Stimulated activated CD4-positive, alpha-beta T cell treated with anti-CD3 and anti-CD28 coated beads, Interleukin-12 subunit alpha, Interleukin-12 subunit beta, amount 100 ng/mL, for 48 hours (primary cell): ENCODE measurements at places on chromosomes 5 and 9.

DNA sequence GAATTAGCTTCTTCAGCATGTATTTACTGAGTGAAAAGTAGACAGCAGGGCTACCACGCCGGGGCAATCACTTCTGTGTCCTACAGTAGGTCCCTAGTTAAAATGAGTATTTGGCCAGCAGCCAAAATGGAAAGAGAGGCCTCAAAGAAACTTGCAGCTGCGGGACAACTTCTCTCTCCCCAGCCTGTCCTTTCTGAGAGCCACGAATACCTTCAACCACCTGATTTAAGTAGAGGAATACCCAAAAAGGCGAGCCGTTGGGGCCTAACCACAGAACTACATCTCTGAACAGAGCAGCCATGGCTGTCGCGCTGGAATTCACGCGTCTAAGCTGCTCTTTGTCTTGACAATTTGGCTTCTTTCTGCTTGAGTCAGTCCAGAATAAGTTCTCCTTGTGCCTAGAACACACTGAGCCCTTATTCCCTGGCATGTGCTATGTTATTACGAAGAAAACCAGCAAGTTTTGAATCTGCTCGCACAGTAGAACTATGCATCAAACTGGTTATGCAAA lies 43.8 kb upstream of the GOLPH3 start:
- DNase-seq, result no peak

DNA sequence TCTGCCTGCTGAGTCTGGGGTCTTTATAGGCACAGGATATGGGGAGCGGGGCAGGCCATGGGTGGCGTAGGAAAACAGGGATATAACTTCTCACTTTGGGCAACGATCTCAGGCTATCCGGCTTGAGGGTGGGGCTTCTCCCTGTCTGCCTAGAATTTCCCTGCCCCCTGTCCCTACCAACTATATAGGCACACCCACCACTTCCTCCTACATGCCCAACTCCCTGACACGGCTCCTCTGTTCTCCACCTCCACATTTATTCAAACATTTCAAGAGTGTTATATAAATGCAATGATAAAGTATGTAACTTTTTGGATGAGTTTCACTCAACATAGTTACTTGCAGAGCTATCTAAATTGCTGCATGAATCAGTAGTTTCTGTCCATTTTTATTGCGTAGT lies 363.2 kb upstream of the RORB start:
- DNase-seq, result no peak

GRCh38 chr5:57174128-57174889 lies 450 bp downstream of the GPBP1 start:
- no peak for DNase-seq

DNA sequence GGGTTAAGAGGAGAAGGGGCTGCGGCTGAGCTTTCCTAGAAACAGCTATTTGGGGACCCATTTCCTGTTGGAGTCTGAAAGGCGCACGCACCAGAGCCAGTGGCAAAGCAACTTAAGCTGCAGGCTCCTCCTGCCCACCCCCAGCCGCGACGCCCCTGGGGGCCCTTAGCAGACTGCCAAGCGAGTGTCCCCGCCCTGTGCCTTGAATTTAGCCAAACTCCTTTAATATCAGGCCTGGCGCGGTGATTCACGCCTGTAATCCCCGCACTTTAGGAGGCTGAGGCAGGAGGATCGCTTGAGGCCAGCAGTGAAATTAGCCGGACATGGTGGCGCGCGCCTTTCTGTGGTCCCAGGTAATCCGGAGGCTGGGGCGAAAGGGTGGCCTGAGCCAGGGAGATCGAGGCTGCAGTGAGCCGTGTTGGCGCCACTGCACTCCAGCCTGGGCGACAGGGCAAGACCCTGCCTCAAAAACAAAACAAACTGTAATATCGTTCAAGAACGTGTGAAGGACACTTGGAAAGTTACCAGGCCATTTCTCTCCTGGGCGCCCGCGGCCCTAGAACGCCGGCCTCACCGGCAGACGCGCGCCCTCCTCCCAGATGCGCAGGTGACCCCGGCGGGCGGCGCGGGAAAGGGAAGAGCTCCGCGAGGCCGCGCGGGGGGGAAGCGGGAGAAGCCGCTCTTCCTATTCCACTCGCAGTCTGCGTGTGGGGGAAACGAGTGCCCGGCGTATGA lies 1.0 kb upstream of the F2R start:
- DNase-seq, result no peak

DNA sequence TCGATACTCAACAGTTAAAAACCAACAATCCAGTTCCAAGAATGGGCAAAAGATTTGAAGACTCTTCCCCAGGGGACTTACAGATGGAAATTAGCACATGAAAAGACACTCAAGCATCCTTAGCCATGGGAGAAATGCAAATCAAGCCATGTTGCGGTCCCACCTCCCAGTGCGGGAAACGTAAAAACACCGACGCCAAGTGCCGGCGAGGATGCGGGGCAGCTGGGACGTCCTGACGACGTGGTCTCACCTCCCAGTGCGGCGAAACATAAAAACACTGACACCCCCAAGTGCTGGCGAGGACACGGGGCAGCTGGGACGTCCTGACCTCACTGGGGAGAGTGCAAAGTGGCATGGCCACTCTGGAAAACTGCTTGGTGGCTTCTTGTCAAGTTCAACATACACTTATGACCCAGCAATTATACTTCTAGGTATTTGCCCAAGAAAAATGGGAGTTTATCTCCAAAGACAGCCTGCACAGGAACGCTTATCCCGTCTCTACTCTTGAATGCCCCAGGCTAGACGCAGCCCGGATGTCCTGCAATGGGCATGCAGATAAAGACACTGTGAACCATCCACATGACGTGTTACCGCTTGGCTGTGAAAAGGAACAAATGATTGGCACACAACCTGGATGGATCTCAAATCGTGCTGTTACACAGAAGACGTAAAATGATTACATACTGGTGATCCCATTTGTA lies 60.1 kb upstream of the UBAC1 start:
- no peak for DNase-seq

- DNase-seq, result no peak
Observed at GRCh38 chr9:35510754-35511428, 21.0 kb downstream of the RUSC2 start.

GRCh38 chr9:7691909-7692308 lies 107.7 kb downstream of the DMAC1 start:
- no peak for DNase-seq

GRCh38 chr5:31993165-31993961 lies 180.8 kb downstream of the GOLPH3 start:
- no peak for DNase-seq

GRCh38 chr5:131794586-131794985 lies 2.2 kb downstream of the FNIP1 start:
- DNase-seq, result no peak

DNA sequence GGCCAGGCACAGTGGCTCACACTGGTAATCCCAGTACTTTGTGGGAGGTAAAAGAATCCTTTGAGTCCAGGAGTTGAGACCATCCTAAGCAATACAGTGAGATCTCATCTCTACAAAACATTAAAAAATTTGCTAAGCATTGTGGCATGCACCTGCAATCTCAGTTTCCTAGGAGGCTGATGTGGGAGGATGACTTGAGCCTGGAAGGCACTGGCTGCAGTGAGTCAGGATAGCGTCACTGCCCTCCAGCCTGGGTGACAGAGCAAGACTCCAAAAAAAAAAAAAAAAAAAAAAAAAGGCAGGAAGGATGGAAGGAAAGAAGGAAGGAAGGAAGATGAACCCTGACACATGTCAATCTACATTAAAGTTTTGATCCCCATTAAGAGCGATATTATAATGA lies 1452.2 kb upstream of the ACO1 start:
- no peak for DNase-seq

DNA sequence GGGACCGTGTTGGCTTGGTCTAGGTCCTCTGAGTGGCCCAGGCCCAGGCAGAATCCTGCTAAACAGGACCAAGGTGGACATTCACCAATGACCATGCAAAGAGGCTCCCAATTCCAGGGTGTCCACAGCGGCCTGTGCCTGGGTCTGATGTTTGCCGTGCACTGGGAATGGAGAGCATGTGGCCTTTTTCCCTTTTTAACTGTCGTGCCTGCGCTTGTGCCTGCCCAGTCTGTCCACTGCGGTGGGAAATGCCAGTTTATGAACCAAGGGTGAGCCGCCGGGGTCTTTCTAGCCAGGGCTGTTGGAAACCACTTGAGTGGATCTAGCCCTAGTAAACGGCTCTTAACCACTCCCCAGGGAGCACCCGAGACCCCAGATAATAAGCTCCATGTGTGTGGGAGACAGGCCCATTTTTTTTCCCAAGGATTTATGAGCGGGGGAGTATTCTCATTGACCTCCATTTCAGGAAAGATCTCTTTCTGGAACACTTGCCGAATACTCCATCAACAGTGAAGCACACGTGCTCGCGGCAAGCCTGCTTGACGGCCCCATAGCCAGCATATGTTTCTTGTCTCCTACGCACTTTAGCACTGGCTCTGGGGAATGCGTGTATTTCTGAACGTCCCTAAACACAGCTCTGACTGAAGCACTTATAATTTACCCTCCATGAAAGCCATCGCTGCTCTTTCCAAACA lies 93.2 kb upstream of the PHYKPL start:
- no peak for DNase-seq

DNA sequence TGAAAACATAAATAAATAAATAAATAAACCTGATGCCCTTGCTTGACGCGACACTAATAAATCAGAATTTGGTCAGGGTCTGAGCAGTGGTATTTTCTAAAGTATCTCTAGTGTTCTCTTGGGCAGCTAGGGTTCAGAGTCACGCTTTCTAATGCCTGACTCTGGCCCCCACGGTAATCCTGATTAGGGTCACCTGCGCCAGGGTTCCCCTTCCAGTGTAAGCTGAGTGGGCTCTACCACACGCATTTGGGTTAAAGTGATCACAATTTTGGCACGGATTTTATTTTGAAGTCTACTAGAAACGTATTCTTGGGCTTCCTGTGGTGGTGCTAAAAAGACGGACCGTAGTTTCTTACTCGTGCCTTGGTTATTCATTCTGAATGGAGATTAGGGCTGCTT lies 651 bp downstream of the TTC1 start:
- DNase-seq, result no peak

- DNase-seq, result no peak
Observed at GRCh38 chr9:94805585-94805984, 79.1 kb downstream of the AOPEP start.

- no peak for DNase-seq
Observed at GRCh38 chr5:142542078-142542477, 143.8 kb downstream of the FGF1 start.

DNA sequence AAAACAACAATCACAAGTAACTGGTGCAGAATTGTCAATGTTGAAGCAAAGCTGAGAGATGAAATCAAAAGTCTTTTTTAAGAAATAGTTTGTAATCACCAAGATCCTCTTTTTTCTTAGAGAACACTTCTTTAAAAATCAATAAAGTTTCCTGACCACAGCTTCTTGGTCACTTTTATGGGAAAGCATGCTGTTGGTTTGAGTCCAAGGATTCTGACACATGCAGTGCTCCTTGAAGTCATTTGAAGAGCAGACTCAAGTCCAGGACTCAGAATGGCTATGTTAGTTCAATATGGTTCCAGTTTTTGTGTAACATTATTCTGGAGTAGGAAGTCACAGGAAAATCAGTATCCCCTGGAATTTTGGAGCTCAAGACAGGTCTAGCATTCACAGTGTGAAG lies 480.6 kb downstream of the NR2F1-AS1 start:
- DNase-seq, result no peak

DNA sequence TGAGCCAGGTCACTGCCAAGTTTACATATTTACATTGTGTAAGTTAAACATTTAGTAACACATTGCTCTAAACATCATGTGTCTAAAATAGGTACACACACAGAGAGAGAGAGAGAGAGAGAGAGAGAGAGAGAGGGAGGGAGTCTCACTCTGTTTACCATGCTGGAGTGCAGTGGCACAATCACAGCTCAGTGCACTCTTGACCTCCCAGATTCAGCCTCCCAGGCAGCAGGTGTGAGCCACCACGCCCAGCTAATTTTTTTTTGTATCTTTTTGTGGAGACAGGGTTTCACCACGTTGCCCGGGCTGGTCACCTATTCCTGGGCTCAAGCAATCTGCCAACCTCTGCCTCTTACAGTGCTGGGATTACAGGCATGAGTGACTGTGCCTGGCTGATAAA lies 1045.3 kb downstream of the TLE1 start:
- DNase-seq, result no peak

- peak; percentile 3 for DNase-seq
Observed at GRCh38 chr9:2570615-2571479, 50.7 kb upstream of the VLDLR start.

DNA sequence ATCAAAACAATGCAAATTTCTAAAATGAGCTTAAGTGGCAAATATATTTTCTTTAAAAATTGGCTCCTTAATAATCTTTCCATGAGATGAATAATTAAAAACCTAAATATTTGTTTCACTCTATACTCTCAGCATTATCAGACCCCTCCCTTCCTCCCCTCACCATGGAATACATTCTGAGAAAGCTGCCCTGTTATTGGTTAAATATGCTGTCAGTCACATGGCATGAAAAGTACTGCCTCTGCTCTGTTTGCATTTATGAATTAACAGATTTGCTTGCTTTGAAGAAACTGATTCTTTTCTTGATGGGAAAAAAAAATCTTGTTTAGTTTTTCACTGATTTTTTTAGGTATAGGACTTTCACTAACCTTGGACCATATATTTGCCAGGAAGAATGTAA lies 17.0 kb upstream of the RPS23 start:
- DNase-seq, result no peak

GRCh38 chr5:41751867-41752266 lies 118.4 kb downstream of the OXCT1 start:
- no peak for DNase-seq

- DNase-seq, result no peak
Observed at GRCh38 chr9:98656511-98656910, 52.2 kb downstream of the GABBR2 start.

DNA sequence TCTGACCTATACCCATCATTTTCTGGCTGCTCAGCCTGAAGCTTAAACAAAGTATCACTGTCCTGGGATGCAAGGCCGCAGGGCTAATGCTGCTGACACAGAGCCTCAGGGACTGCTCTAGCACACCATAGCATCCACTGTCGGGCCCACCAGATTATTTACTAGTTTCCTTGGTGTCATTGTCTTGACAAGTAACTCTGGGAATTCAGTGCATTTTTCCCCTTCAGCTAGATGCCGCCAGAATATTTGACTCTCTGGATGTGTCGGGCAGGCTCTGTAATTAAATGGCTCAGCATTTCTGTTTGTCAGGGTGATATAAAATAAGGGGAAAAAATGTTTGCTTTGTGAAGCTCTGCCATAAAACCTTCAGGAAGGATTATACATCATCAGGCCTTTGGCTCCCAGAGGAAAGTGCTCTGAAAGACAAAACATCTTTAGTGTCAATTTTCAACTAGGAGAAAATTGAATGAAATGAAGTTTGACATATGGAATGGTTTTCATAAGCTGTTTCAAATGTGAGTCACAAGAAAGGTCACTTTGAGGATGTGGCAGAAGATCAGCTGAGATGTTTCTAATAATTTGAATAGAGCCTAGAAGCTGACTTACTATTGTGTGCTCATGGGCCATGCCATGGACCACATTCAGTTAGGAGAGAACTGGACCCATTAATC lies 350.1 kb downstream of the TMEM232 start:
- no peak for DNase-seq

- no peak for DNase-seq
Observed at GRCh38 chr9:22064957-22065356, 55.9 kb upstream of the CDKN2B start.

DNA sequence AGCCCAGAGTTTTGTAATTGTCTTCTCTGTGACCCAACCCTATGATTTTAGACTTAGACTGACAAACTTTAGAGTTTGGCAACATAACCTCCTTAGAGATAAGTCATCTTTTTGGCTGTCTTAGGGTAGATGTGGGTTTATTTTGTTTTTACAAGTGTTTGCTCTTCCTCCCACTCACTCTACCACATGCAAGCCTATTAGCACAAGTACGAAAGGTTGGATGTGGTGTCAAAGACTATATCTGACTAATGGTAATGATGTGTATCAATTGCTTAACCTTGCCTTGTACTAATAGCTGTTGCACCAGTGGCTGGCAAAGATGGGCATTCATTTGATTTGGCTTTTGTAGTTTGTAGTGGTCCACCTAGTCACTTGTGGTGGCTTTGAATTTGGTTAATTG lies 46.5 kb downstream of the SLC25A46 start:
- no peak for DNase-seq
